ENCODE measurements at places on chromosomes 1 and 21.

DNA sequence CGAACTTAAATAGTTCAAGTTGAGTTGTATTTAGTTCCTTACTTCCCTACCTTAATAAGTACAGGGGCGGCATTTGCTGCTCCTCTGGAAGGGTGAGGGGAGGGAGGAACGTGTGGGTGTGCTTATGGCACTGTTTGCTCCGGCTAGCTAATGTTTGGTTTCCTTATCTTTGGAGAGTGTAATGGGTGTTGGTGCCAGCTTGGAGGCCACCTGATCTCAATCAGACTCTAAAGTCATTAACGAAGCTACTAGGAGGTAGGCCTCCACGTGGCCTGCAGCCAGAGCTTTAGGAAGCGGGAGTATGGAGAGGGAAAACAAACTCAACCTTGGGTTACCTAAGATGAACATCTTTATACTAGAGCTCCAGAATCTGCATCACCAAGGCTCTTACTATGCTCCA is 43.0 kb upstream of the RAP1A start:
- DNase-seq, result no peak

GRCh38 chr1:224427346-224427745 is 7.3 kb downstream of the WDR26 start:
- no peak for DNase-seq

GRCh38 chr1:221712198-221712684 is 29.6 kb downstream of the DUSP10 start:
- no peak for DNase-seq

- DNase-seq, result no peak
Measured at GRCh38 chr1:169361281-169361680, 6.3 kb downstream of the NME7 start.

DNA sequence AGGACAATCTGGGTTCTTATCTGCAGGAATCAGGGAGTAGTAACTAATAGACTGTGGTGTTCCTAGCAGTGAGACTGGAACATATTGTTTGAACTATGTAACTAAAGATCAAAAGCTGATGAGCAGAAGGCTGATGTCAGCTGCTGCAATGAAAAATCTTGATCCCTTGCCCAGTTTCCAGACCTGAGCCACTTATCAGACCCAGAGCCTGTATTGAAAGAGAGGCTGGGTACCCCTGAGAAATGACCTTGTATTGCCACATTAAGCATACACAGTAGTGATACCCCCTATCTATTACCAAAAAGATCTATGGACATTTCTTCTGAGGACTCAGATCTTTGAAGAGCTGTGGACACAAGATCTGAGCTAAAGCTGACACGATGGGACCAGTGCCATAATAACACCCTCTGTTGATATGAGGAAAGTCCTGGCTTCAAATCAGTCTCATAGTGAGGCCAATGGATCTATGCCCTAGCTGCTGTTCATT is 178.0 kb upstream of the GALNT2 start:
- no peak for DNase-seq

- no peak for DNase-seq
Measured at GRCh38 chr1:44678120-44678519, 3.6 kb downstream of the ARMH1 start.

DNA sequence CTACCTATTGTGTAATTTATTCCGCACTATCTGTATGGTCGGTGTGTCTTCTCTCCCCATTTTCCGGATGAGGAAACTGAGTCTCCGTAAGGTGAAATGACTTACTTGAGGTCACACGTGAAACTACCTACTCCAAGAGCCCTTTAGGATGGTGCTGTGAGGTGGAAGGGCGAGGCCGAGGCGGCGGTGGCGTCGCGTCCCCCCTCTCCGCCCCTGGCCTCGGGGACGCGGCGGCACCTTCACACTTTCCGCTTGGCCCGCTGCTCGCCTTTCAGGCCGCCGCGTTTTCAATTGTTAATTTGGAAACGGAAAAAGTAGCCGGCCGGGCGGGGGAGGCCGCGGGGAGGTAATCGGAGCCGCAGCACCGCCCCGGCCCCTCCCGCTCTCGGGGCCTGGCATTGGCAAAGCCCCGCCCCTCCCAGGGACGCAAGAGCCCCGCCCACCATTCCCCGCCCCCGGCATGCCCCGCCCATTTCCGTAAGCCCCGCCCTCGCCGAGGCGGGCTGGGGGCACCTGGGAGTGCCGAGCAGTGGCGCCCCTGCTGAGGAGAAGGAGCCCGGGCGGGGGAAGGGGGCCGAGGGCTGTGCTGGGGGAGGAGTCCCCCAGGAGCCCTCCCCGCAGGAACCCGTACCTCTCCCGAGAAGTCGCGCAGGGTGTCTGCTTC is 18.6 kb downstream of the KCNQ4 start:
- DNase-seq, result no peak

DNA sequence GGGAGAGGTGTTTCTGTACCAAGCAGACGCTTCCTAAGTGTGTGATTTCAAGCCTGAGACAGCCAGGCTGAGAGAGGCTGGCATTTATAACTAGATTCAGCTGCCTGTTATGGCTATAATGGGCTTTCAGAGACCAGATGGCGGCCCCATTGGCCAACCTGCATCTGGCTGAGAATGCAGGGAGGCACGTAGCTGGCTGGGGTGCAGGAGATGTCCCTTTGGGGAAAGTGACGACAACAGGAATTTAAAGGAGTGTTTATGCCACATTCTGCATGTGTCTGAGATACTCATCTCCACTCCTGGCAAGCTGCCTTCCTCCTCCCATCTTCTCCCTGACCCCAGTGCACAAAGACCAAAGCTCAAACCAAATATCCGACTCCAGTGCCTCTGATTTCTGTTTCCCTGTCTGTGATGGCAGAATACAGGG is 21.3 kb upstream of the CCDC190 start:
- no peak for DNase-seq

- no peak for DNase-seq
Measured at GRCh38 chr1:147281950-147282349, 39.5 kb downstream of the CHD1L start.

GRCh38 chr1:39666772-39667171 is 5.1 kb downstream of the NT5C1A start:
- DNase-seq, result no peak

DNA sequence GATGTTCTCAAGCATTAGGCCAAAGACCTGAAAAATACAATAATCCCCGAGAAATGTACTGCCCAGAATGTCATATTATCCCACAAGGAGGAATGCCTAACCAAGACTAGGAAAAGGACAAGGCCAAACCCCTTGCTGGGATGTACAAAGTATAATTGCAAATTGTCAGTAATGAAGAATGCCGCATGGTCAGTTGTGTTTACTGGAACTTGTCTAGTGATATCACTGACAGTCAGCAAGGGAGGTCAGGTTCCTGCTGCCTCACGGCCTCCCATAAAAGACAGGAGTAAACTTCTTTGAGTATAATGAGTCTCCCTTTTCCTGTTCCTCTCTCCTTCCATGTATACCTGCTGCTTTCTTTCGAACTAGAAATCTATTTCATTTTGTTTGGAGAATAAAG is 222.8 kb downstream of the RHOU start:
- DNase-seq, result no peak

DNA sequence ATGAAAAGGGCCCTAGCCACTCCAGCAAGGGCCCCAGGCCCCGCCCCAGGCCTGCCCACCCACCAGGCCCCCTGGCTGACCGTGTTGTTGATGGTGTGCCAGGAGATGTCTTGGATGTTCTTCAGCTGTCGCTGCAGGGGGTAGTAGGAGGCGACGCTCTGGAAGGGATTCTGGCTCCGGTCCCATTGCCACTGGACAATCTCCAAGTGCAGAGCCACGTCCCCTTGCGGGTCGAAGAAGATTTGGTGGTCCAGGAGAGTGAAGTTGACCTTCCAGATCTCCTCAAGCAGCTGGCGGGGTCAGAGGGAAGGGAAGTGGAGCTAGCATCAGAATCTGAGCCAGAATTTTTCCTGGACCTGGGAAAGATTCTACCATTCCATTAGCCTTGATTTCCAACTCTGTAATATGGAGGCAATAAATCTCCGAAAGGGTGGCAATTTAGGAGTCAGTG is 10.2 kb downstream of the TAS1R2 start:
- no peak for DNase-seq

- no peak for DNase-seq
Measured at GRCh38 chr1:155173478-155174323, at the start of gene TRIM46. TRIM46 (plus strand) TSS chr1:155173849; CDS start chr1:155173967, 118 bp downstream.

- no peak for DNase-seq
Measured at GRCh38 chr1:173114346-173114745, 63.6 kb upstream of the TNFSF18 start.

DNA sequence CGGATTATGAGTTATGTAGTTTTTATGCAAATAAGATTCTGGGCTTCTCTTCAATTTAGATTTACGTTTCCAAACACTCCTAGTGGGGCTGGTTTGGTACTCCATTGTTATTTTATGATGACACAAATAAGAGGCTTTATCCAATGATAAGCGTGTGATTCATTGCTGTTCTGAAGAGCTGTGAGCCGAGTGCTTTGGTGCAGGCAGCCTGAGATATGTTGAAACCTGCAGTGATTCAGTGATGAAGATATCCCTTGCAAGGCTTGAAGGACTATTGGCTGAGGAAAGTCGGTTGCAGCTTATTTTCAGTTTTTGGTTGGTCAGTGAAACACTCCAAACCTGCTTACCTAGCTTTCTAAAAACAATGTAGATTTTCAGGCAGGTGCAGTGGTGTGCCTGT is 112.2 kb downstream of the RYR2 start:
- DNase-seq, result no peak

DNA sequence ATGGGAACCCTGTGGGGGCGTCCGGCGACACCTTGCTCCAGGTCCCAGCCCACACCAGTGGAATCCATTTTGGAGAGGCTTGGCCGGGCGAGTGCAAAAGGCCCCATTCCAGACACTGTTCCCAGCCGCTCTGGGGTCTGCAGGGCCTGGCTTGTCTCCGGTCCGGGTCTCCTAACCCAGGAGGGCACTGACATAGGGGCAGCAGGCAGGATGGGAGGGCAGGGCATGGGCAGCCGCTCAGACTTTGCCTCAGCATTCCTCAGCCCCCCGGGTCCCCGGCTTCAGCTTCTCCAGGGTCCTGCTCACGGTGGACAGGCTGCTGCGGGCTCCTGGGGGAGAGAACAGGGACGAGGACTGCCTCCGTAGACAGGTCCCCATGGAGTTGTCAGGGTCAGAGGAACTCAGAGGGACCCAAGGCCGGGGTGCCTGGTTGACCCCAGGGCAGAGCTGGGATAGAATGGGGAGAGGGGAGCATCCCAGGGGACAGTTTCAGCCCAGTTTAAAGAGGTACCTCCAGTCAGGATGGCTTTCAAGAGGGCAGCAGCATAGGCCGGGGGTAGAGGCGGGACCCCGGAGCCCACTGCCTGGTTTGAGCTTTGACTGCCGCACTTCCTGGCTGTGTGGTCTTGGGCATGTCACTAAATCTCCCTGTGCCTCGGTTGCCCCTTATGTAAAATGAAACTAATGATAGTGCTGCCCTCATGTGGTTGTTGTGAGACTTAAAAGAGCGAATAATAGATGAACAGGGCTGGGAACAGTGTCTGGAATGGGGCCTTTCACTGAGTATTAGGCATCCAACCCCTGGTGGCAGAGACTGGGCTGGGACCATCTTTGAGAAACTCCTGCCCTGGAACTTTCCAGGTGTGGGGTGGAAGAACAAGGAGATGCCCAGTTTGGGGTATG is 3.7 kb downstream of the KNCN start:
- DNase-seq, result no peak
